ENCODE measurements at places on chromosomes 4 and X. TPM values are rescaled to one million over a fixed set of nuclear protein-coding genes. Genes with fewer than 3 reads are reported as not detected.
A peak's percentile ranks its signal among the peaks of the same experiment; 100 is the strongest.

DNA sequence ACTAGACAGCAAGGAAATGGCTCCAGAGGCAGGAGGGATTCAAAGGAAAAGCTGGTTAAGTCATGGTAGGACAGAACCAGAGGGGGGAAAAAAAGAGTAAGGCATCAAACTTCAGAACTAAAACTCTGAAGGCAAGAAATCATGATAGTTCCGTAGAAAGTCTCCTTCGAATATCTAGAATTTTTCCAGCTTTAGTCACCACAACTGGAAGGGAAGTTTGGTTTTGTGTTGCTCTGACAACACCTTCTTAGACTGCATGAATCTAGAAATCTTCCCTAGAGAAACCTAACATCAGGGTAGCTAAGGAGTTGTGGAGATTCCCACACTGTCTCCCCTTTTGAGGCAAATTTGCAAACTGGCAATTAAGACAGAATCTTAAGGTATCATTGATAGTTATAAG, 33.7 kb downstream of the AMMECR1 start:
- H3K4me3 ChIP-seq, result no peak overlapping the region
- peaks cover 25% of the 10 kb centered on the region for H3K27me3 ChIP-seq
- no peak overlapping the region for H3K27ac ChIP-seq
- no peaks in the 10 kb centered on the region for H3K36me3 ChIP-seq

Gene JAKMIP1
- total RNA-seq, result 9.0 TPM

Gene GAGE12H
- not detected for total RNA-seq

GRCh38 chr4:76494871-76495590, 60.0 kb downstream of the SHROOM3 start:
- no peak overlapping the region for H3K27ac ChIP-seq
- H3K4me1 ChIP-seq, result no peaks in the 10 kb centered on the region
- H3K27me3 ChIP-seq, result peaks cover 11% of the 10 kb centered on the region
- no peak overlapping the region for H3K4me3 ChIP-seq

- H3K27me3 ChIP-seq, result no peaks in the 10 kb centered on the region
- no peak for DNase-seq
- H3K4me1 ChIP-seq, result peaks cover 85% of the 10 kb centered on the region
- no peaks in the 10 kb centered on the region for H3K36me3 ChIP-seq
- peak overlapping the region; percentile 91 for H3K27ac ChIP-seq
These were observed 8.0 kb downstream of the KLF3 start for GRCh38 chr4:38672074-38672396.

DNA sequence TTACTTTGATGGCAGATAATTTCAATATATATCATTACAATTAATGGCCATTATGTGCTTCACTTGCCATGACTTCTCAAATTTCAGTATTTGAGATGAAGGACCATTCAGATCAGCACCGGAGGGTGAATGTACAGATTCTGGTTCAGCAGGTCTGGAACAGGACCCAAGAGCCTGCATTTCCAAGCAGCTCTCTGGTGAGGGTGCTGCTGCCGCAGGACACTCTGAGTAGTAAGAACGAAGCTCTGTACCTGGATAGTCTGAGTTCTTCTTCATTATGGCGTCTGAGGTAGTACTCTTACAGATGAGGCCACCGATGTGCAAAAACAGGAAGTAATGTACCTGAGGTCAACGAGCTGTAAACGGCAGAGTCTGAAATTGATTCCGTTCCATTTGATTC, 228.2 kb downstream of the FBXW7 start:
- DNase-seq, result no peak
- no peaks in the 10 kb centered on the region for H3K36me3 ChIP-seq
- no peaks in the 10 kb centered on the region for H3K27me3 ChIP-seq

Data from activated T-cell treated with anti-CD3 and anti-CD28 coated beads, Interleukin-2, amount 50 U/mL, for 72 hours (primary cell).